ENCODE measurements at places on chromosomes 6 and 20. TPM values are rescaled to one million over a fixed set of nuclear protein-coding genes. Genes with fewer than 3 reads are reported as not detected.

The LY6G5C gene
- 1.6 TPM for total RNA-seq

The BTN1A1 gene
- total RNA-seq, result not detected

- no peaks in the 10 kb centered on the region for H3K27me3 ChIP-seq
- H3K27ac ChIP-seq, result no peak overlapping the region
- peak overlapping the region; percentile 81 for H3K4me3 ChIP-seq
- no peak for DNase-seq
- peaks cover 56% of the 10 kb centered on the region for H3K36me3 ChIP-seq
These were observed 1.4 kb downstream of the GLO1 start for GRCh38 chr6:38701551-38701950.

DNA sequence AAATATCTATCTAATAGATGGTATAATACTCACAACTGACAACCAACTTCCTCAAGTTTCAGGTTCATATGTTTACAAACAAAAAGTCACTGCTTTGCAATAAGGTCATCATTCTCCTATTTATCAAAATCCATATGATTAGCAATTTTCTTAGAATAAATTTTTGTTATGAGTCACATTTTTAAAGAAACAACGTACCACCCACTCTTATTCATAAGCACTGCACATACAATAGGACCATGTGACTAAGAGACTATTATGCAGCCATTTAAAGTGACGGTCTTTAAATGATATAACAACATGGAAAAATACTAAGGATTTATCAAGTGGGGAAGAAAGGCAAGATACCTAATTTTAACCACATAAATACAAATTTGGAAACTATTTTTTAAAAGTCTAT, 40.0 kb downstream of the REPS1 start:
- DNase-seq, result no peak
- no peak overlapping the region for H3K4me3 ChIP-seq
- H3K4me1 ChIP-seq, result peaks cover 56% of the 10 kb centered on the region
- H3K36me3 ChIP-seq, result peaks cover 36% of the 10 kb centered on the region

DNA sequence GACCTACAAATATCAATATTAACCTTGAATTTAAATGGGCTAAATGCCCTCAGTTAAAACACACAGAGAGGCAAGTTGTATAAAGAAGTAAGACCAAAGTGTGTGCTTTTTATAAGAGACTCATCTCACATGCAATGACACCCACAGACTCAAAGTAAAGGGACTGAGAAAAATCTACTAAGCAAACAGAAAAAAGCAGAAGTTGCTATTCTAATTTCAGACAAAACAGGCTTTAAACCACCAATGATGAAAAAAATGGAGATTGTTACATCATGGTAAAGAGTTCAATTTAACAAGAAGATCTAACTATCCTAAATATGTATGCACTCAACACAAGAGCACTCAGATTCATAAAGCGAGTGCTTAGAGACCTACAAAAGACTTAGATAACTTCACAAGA, 741.9 kb upstream of the MARCKS start:
- H3K4me3 ChIP-seq, result no peak overlapping the region
- H3K4me1 ChIP-seq, result no peaks in the 10 kb centered on the region

DNA sequence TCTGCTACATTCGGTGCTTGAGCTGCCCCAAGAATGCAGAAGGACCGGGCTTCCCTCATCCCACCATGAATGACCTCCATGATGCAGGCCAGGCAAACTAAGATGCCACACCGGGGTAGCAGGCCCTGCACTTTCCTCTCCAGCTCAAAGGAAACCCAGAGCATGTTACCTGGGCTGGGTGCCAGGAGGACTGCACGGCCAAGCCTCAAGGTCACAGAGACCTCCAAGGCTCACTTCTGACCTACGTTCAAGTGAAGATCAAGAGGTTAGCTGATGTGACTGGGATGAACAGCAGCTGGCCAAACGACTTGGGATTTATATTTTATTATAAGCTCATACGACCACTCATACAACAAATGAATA, 501.8 kb downstream of the CD83 start:
- no peak overlapping the region for H3K27ac ChIP-seq
- H3K27me3 ChIP-seq, result no peaks in the 10 kb centered on the region
- H3K4me3 ChIP-seq, result no peak overlapping the region
- DNase-seq, result no peak
- peaks cover 10% of the 10 kb centered on the region for H3K4me1 ChIP-seq

- H3K4me3 ChIP-seq, result peak overlapping the region; percentile 54
- H3K27me3 ChIP-seq, result no peaks in the 10 kb centered on the region
- peaks cover 27% of the 10 kb centered on the region for H3K36me3 ChIP-seq
- peak overlapping the region; percentile 89 for H3K27ac ChIP-seq
- no peak for DNase-seq
These were observed 74.2 kb downstream of the ATXN1 start for GRCh38 chr6:16687045-16687444.

Data from activated CD8-positive, alpha-beta T cell treated with anti-CD3 and anti-CD28 coated beads for 36 hours (primary cell).